Fibroblast of pulmonary artery (primary cell): ENCODE measurements at places on chromosomes 6 and 20.

DNA sequence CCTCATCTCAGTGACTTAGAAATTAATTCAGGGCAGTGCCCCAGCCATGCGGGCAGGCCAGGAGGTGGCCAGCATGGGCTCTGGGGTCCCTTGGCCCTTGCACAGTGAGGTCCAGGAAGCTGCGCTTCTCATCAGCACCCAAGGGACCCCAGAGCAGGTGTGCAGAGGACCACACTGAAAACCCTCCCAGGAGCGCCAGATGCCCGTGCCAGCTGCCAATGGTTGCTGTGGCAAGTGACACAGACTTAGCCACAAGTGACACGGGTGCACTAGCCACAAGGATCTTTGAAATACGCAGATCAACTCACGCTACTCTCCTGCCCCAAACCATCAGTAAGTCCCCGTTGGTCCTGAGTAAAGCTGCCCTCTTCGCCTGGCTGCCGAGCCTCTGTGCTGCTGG lies 88.1 kb downstream of the ERMARD start:
- DNase-seq = no peak

GRCh38 chr20:1391640-1392442 lies 1.0 kb downstream of the FKBP1A start:
- DNase-seq = peak; percentile 82

GRCh38 chr6:46032110-46032998 lies 16.7 kb upstream of the CLIC5 start:
- DNase-seq = no peak

DNA sequence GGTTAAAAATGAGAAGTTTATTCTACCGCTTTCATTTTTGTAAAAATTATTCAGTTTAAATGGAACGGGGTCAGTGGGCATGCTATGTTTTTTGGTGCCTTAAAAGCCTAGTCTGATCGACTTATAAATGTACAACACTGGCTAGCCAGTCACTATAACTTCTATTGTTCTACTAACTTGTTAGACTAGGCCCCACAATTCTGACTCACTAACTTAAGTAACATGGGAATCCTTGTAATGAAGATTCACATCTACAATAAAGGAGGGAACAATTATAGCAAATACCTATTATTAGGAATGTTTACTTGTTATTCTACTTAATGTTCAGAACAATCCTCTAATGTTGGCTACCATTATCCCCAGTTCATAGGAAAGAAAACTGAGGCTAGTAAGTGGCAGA lies 28.5 kb downstream of the REPS1 start:
- DNase-seq = peak; percentile 41

DNA sequence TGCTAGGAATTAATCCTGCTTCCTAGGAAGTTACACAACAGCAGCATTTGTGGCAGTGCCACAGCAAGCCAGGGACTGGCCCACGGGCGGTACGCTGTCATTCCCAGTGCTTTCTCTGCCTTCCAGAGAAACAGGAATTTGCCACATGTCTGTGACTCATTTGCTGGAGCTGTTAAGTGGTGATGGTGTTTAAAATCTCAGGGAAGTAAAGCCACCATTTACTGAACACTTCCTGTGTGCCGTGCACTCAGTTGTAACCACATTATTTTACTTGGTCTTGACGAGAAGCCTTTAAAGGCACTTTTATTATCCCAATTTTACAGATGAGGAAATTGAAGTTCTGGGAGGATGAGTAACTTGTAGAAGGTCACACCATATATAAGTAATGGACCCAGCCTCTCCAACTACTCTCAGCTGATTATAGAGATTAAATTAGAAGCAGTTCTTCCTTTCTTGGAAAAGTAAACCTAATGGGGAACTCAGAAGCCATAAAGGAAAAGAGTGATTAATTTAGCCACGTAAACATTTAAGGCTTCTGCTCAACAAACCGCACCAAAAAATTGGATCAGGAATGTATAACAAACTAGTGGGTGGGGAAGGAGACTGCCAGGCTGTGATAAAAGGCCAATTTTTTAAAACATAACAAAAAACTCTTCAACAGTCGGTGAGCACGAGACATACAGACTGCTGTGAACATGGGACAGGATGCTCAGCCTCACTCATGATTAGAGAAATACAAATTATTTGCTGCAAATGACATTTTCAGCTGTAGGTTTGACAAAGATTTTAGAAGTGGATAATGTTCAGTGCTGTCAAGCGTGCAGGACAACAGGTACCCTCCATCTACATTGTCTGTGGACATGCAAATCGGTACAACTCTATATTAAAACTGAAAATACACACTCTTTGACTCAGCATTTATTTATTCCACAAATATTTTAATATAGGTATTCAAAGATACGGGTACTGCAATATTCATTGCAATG lies 311.2 kb downstream of the NRN1 start:
- DNase-seq = peak; percentile 27

DNA sequence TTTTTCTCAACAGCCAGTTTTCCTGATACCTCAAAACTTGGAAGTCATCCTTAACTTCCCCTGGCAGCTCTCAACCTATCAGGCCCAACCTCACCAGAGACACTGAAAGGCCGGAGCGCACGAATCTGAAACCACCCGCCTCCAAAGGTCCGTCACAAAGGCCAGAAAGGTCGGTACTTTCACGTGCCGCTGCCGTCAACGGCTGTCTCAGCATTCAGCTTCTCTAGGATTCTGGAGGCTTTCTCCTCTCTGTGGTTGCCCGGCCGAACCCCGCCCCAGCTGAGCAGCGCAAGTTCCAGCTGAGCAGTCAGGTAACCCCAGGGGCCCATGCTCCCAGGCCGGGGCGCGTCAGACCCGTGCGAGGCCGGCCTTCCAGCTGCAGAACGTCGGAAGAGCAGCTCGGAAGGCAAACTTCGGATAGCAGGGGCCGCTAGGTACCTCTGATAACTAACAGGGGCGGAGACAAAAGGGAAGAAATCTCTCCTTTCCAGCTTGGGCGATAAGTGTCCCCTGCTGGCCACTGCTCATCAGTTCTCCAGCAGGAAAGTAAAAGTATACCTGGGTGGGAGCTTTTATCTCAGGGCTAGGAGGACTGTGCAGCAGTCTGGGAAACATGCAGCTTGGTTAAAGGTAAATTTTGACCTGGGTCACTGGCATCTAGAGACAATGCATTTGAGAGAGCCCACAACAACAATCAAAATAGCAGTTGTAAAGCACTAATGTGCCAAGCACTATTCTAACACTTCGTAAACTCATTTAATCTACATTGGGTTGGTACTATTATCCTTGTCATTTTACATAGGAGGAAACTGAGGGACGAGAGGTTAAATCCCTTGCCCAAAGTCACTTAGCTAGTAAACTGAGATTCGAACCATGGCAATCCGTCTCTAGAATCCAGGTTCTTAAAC lies 16.1 kb downstream of the ZSCAN12 start:
- peak; percentile 90 for DNase-seq

- no peak for DNase-seq
Measured at GRCh38 chr6:127402890-127403617, 56.1 kb downstream of the KIAA0408 start.

DNA sequence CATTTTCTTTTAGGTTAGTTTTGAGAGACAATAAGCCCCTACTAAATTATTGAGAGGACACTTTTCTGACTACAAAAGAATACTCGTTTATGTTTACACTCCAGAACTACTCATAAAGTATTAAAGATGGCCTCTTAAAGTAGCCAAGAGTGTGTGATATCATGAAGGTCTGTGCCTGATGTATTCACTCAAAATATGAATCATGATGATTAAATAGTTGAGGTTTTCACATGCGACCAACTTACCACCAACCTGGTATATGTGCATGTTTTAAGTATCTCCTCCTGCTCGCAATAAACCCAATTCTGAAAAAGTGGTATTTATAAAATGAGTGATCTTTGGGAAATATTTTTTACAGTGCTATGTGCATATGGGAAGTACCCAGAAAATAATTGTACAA lies 43.9 kb downstream of the IL20RA start:
- DNase-seq = no peak

DNA sequence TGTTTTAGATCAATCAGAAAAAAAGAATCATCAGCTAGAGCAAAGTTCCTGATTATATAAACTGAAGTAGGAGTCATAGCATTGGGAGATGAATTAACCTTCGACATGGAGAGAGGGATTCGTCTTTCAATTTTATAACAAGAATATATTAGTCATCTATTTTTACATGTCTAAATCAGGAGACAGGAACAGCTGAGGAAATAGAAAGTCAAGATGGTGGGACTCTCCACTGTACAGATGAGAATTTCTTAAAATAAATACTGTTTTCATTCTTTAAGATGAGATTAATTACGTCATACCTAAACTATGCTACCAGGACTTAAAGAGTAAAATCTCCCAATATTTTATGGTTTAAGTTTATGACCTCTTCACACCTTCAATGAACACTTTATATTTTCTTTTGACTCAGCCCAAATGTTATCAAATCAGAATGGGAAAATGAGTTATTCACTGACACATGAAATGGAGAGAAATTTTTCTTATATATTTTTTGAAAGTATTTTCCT lies 1137.7 kb downstream of the EPHA7 start:
- DNase-seq = no peak

DNA sequence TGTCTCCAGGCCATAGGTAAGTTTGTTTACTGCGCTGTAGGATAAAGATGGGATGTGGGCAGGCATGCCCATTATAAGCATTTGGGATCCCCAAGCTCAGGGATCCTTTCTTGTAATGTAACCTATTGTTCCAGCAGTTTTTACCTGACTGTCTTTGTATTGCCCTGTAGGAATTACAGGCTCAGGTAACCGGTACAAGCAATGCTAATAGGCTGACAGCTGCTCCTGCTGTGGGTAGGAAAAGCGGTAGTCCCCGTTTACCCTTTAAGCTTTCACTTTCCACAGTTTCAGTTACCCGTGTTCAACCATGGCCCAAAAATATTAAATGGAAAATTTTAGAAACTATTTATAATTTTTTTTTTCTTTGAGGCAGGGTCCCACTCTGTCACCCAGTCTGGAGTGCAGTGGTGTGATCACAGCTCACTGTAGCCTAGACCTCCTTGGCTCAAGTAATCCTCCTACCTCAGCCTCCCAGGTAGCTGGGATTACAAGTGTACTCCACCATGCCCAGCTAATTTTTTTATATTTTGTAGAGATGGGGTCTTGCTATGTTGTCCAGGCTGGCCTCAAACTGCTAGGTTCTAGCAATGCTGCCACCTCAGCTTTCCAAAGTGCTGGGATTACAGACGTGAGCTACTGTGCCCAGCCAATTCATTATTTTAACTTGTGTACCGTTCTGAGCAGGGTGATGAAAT lies 108.6 kb downstream of the CDYL start:
- DNase-seq = no peak

- no peak for DNase-seq
Measured at GRCh38 chr6:143531720-143532499, 20.4 kb upstream of the FUCA2 start.

- DNase-seq = no peak
Measured at GRCh38 chr6:16157909-16158308, 29.0 kb downstream of the MYLIP start.

DNA sequence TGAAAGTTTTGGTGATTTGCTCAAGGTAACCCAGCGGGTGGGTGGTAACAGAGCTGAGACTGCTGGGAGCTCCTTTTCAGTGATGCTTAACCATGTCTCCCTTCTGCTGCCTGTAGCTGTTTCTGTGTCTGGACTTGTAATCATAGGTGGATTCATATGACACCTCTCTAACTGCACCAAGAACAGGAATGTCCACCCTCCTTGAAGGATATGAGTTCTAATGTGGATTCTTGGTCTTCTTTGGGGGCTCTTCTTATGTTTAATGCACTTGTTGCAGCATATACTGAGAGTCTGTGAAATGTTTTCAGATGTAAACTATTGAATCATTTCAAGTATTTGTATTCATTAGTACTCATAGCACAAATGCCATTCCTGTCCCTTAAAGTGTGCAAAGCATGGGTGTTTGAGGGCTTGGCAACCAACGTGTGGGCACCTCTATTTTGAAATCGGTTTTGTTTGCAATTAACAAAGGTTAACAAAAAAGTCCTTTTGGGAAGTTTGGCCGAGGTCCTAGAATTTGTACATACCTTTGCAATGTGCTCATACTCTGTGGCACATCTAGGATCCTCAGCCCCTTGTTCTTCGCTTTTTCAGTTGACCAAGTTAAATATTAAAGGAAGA lies 138.0 kb downstream of the SOX4 start:
- DNase-seq = peak; percentile 64

DNA sequence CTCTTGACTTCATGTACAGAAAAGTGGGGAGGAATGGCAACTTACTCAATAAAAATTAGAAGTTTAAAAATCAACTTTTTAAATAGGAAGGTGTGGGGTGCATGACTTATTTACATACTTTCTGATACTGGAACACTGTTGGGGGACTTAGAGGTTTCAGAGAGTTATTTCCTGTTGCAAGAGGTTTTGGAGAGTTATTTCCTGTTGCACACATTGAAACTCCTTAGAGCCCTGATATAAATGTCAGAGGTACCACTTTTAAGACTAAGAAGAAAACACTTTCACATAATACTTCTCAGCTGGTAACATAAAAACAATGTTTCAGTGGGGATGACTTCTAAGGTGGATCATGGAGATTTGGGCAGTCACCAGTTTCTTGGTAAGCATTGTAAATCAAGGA lies 579.9 kb downstream of the MMUT start:
- peak; percentile 60 for DNase-seq

GRCh38 chr6:36717231-36717825 lies 19.7 kb downstream of the RAB44 start:
- DNase-seq = no peak

- peak; percentile 37 for DNase-seq
Measured at GRCh38 chr6:135162678-135163439, 18.2 kb upstream of the MYB start.

GRCh38 chr6:147160593-147160992 lies 43.6 kb upstream of the STXBP5 start:
- no peak for DNase-seq

DNA sequence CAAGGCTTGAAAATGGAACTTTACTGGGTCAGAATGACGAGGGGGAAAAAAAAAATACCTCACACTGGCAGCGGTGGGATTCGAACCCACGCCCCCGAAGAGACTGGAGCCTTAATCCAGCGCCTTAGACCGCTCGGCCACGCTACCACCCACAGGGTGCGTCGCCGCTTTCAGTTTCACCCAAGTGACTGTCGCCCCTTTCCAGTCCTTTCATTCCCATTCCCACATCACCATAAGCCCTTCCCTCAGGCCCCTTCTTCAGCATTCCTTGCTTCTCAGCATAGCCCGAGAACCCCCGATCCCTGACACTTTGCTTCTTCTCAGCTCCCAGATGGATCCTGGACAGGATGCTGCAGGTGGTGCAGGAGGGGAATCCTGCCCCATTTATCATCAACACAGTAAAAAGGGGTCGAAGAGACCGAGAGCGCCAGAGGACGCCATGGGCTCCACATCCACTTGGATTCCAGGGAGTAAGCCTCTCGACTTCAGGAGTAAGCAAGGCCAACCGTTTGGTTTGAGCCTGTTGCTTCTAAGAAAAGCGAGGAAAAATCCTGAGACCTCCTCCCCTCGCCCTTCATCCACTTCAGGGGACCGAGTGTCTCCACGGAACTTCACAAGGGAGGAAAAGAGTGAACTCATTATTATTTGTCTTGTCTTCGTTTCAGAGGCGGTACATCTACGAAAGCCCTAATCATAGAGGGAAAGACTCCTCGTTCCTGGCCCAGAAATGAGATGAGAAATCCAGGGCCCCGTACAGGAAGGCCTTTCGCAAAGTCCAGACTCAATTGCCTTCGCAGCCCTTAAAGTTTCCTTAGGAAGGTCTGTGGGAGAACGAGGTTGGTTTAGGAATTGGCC lies 20.0 kb upstream of the TRIM27 start:
- DNase-seq = peak; percentile 75
